ENCODE measurements at places on chromosomes 11 and 22.

- no peak for DNase-seq
Measured at GRCh38 chr11:45722144-45722543, 56.7 kb upstream of the CHST1 start.

- no peak for DNase-seq
Measured at GRCh38 chr22:23681026-23681809, 9.6 kb upstream of the RGL4 start.

GRCh38 chr11:97502201-97502600 is 1112.4 kb downstream of the JRKL start:
- no peak for DNase-seq

DNA sequence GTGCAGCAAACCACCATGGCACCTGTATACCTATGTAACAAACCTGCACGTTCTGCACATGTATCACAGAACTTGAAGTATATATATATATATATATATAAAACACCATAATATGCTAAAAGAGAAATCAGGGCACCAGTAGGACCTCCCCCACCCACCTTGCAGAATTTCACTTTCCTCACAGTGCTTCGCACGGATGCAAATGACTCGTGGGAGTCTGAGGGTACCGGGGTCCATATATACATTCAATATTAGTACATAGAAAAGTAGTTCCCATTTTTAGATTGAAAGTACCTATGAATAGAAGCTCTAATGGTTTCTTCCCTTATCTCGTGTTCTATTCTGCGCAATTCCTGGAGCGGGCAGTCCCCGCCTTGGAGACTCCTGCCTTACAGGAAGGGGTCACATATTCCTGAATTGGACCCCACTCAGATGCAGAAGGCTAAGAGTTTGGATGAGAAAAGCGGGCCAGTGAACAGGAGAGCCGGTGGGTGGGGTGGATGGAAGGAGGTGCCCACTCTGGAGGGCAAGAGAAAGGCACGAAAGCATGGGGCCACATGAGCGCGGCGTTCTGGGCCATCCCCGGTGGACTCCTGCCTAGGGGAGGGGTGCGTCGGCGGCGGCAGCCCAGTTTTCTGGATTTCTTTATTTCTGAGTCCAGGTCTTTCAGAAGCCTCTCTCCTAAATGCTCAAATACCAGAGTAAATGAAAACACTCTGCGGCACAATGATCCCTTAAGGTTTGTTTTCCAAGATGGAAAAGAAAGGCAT is 136.3 kb downstream of the ETS1 start:
- no peak for DNase-seq

- DNase-seq: no peak
Measured at GRCh38 chr11:98453378-98453777, 567.4 kb upstream of the CNTN5 start.

DNA sequence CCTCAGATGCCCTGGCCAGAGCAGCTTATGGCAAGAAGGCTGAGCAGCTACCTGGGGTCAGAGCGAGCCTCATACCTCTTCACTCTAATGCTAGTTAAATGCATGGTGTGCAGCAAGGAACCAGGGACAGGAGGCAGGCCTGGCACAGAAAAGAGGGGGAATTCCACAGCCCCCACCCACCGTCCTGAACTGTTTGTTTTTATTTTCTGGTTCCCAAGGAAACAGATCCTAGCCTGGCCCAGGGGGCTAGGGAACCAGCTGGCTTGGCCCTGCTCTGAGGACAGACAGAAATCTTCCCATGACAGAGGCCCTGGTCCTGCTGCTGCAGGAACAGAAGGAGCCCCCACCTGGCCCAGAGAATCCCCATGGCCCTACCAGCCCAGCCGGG is 40.4 kb downstream of the SLCO2B1 start:
- no peak for DNase-seq

DNA sequence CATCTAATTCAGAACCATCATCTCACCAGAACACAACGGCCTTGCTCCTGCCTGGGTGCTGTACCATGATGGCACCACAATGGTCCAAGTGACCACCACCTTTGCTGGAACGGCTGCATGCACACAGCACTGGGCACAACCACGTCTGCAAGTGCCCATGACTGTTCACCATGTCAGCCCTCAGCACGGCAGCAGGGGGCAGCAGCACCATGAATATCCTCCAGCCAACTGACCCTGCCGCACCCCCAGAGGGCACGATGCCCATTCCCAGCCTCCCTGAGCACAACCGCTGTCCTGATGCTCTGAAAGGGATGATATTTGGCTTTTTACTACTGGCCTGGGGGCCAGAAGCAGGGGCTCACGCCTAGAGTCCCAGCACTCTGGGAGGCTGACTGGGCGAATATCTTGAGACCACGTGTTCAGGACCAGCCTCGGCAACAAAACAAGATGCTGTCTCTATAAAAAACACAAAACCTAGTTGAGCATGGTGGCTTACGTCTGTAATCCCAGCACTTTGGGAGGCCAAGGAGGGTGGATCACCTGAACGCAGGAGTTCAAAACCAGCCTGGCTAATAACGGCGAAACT is 25.7 kb downstream of the DRD4 start:
- no peak for DNase-seq

Data from stimulated activated CD8-positive, alpha-beta memory T cell treated with anti-CD3 and anti-CD28 coated beads, Interleukin-15, amount 100 ng/mL, for 4 hours (primary cell).